ENCODE measurements at places on chromosomes 4 and X.

GRCh38 chrX:21255032-21255618 is 119.1 kb upstream of the CNKSR2 start:
- DNase-seq = no peak

DNA sequence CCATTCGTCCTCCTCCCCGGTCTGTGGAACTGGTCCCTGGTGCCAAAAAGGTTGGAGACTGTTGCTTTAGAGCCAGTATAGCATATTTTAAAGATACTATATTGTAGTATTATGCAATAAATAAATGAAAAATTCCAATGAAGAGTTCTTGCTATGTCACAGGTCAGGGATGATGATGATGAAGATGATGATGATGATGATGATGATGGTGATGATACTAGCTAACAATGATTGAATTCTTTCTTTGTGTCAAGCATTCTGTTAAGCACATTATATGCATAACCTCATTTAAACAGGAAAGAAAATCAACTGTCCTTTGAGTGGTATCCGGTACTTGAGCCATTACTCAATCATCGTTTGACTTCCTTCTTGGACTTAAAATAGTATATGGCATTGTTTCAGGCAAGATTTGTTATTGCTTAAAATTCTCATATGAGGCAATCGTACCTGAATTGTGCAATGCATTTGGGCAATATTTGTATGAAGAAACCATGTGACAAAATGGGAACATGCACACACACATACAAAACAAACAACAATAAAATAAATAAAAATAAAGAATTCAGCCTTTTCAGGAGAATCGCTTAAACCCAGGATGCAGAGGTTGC is 22.8 kb upstream of the TLR2 start:
- DNase-seq = no peak

GRCh38 chrX:29145316-29145715 is 558.1 kb downstream of the IL1RAPL1 start:
- no peak for DNase-seq

GRCh38 chr4:42401171-42401570 is 3.9 kb downstream of the SHISA3 start:
- no peak for DNase-seq

GRCh38 chr4:56681853-56682525 is 893 bp upstream of the HOPX start:
- DNase-seq = no peak

- no peak for DNase-seq
Measured at GRCh38 chr4:123120473-123120872, 198.1 kb upstream of the NUDT6 start.

Measured in A172 (cell line).